ENCODE measurements at places on chromosomes 3 and 15.

- DNase-seq = peak; percentile 95
Measured at GRCh38 chr3:59766200-59766872, 716.5 kb upstream of the CFAP20DC start.

- no peak for DNase-seq
Measured at GRCh38 chr3:95612611-95613010, 1201.8 kb upstream of the EPHA6 start.

DNA sequence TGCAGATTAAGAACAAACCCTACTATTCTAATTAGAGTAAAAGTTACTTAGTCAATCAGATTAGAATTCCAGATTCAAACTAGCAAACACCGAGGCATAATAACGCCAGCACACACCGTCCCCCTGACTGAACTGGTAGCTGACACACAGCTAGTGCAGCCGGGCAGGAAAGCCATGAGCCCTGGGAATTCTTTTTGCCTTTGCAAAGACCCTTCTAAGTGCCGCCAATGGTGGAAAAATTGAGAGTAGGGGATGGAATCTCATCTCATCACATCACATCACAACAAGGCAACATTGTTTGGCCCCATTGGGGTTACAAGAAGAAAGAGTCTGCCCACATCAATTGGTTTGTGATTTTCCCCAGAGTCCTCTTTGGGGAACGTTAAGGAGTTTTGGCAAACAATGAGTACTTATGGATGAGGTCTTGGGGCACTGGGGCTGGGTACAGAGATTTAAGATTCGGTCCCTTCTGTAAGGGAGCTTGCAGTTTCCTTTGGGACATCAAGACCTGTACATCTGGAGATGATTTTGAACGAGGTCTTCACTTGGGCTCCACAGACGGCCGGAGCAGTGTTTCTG lies 120.4 kb upstream of the MEF2A start:
- DNase-seq = no peak

GRCh38 chr3:106820726-106821362 lies 556.4 kb upstream of the CCDC54 start:
- DNase-seq = no peak

GRCh38 chr15:51460796-51461195 lies 119.3 kb downstream of the GLDN start:
- DNase-seq = peak; percentile 29

DNA sequence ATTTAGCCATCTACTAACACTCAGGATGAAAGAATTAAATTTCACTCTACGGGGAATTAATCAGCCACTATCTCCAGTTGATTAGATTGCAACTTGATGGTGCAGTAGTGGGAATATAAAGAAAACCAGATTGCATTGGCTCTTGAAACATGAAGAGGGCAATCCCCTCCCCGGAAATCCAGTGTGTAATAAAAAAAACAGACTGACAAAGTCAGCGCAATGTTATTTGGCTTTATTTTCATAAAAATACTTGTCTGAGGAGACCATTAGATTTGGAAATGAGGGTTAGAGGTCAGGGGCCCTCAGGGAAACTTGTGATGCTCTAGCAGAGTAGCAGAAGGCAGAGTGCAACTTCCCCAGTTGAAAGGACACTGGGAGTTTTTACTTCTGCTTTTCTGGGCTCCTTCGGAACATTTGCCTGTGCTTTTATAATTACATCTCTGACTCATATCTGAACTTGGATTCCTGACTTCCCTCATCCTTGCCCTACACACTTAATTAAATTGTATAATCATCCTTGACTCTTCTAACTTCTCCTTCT lies 326.8 kb downstream of the TUSC7 start:
- peak; percentile 50 for DNase-seq

- DNase-seq = no peak
Measured at GRCh38 chr3:186534113-186534669, 10.0 kb downstream of the CRYGS start.

DNA sequence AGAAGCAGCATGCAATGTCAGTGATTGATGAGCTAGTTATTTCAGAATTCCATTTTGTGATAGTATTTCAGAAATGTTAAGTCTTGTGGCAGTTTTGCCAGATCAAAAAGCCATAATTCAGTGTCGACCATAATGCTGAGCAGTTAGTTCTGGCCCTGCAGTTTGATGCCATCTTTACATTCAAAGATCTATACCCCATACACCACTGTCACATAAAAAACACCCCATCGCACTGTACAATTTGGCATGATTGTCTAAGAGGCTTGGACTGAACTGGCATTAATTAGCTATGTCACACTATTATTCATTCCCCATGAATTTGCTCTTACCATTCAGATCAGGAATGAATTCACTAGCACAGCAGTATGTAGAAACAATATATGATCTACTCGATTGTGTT lies 127.7 kb upstream of the EPHA3 start:
- DNase-seq = no peak

GRCh38 chr3:30752970-30753369 lies 141.5 kb downstream of the GADL1 start:
- peak; percentile 59 for DNase-seq

DNA sequence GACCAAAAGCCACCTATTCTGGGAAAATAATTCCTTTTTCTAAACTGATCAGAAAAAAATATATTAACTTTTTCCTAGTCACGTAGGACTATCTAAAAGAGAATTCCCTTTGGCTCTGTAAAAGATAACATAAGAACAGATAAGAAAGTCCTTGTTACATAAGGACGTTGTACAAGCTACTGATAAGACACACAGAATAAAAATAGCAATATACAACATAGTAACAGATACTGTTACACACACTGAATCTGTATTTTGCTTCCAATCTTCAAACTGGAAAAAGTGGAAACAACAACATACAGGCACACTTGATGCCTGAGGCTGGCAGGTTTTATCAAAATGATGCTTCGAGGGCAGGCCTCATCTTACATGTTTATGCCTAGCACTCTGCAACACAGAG lies 59.8 kb downstream of the SNX4 start:
- DNase-seq = no peak

GRCh38 chr15:38695249-38696108 lies 130.9 kb upstream of the RASGRP1 start:
- no peak for DNase-seq

- no peak for DNase-seq
Measured at GRCh38 chr3:143896486-143896885, 48.2 kb upstream of the SLC9A9 start.

GRCh38 chr3:70849911-70850699 lies 537.7 kb upstream of the MDFIC2 start:
- peak; percentile 93 for DNase-seq

- DNase-seq = no peak
Measured at GRCh38 chr3:129560911-129561594, 18.1 kb downstream of the H1-8 start.

DNA sequence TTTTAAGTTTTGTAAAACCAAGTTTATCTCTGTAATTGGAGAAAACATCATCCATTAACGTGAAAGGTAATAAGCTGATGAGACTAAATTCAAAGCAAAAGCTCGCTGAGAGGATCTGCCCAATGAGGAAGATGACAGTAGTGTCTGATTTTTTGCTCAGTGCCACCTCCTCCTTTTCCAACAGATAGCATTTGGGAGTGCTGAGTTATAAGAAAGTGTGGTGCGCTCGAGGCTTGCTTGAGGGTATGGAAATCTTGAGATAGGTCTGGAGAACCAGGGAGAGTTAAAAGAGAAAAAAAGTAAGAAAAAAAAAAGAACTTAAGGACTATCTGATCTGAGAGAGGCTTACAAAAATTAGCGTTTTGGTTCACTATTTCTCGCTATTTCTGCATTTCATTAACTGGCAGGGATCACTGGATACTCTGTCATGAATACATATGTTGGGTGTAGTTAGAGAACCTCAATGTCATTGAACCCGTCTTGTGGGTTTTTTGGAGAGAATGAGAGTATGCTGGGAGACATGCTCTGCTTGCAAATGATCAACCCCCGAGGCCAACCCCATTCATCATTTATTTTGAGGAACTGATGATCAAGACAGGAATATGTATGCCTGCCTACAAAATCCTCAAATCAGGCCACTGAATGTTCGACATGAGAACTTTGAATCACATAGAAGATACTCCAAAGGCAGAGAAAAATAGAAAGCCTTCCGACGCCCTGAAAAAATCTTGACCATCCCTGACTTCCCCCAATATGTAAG lies 973 bp upstream of the USP13 start:
- DNase-seq = no peak

DNA sequence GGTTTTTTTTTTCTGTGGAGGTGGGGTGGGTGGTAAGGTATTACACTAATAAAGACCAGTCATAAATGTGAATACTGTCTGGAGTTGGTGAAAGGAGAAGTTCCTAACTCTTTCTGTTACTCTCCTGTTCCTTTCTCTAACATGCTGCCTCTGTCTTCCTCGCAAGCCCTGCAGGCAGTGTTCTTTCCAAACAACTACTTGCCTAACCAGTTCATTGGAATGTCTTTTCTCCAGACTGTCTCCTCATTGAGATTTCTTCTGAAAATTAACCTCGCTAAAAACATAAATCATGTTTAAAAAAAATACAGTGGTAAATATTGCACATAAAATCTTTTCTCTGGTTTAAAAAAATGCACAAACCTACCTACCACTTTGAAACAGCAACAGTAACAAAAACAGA lies 135.2 kb downstream of the TP63 start:
- DNase-seq = no peak

DNA sequence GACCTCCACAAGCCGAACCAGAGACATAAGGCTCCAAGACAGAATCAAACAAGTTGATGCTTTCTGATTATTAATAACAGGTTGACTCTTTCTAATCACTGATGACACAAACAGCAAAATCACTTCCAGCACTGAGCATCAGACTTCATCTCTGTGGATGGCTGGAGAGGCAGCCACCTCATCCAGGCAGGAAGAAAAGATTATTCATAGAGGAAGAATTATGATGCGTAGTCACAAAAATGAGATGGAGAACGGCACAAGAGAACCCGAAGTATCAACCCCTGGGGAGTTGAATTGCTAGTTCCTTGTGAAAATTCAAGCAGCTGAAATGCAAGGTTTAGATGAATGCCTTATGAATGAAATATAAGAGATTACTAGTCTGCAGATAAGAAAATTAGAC lies 49.9 kb upstream of the LMCD1 start:
- DNase-seq = peak; percentile 72

DNA sequence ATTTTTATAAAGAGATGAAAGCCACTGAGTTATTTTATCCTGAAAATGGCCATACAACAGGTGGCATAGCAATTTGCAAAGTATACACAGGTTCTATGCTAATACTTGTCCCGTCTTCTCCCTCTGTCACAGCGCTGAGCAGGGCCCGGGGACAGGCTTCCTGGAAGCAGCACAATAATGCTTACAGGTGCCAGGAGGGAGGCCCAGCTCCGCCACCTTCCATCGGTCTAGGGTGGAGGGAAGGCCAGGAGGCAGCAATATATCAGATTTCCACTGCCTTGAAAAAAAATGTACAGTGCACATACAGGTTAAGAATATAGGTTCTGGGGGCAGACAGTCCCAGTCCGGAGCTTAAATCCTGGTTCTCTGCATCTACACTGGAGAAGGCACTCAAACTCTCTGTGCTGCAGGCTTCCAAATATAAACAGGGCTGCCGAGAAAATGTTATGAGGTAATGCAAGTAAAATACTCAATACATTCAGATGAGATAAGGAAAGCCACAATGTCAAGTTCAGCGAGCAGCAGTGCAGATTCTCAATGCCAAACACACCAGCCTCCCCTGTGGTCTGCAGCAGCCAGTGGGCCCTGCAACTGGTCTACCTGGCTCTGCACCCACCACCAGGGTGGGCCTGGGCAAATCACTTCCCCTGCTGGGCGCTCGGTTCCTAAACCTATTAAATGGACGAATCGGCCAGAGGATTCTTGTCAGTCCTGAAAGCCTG lies 189.6 kb downstream of the XXYLT1 start:
- DNase-seq = no peak

DNA sequence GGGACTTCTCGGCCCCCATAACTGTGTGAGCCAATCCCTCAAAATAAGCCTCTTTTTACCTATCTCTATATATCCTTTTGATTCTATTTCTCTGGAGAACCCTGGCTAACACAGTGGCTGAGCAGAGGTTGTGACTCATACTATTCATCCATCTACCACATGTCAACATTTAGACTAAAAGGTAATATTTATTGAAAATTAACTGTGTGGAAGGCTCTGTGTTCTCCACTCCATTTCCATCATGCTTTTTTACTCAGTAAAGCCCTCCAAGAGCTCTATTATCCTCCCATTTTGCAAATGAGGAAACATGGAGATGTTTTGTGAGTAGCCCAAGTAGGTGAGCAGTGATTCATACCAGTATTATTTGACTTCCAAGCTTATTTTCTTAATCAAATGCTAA lies 217.9 kb upstream of the DCBLD2 start:
- DNase-seq = no peak

DNA sequence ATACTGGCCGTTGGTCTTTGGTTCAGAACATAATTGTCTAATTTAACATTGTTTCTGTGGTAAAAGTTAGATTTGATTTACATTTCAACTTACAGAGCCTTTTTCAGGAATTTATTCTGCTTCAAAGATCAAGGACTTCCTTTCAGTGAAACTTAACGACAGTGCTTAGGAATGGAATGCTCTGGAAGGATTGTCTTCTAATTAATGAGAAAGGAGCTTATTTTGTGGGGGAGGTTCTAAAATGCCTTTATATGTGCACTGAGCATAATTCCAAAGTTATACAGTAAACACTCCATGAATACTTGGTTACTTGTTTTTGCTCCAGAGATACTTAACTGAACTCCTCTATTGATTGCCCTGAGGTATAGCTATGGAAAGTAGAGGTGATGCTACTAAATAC lies 75.7 kb downstream of the CACNA1D start:
- DNase-seq = no peak

DNA sequence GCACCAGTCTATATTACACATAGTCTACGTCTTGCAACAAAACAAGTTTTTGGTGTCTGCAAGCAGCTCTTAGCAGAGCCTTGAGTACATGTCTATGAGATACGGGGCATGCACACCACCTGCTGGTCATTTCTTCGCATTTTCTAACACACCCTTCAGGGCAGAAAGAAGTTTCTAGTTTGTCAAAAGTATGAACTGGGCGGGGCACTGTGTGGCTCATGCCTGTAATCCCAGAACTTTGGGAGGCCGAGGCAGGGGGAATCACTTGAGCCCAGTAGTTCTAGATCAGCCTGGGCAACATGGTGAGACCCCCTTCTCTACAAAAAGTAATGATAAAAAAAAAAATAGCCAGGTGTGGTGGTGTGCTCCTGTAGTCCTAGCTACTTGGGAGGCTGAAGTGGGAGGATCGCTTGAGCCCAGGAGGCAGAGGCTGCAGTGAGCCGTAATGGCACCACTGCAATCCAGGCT lies 64.2 kb upstream of the ARL8B start:
- DNase-seq = peak; percentile 66

DNA sequence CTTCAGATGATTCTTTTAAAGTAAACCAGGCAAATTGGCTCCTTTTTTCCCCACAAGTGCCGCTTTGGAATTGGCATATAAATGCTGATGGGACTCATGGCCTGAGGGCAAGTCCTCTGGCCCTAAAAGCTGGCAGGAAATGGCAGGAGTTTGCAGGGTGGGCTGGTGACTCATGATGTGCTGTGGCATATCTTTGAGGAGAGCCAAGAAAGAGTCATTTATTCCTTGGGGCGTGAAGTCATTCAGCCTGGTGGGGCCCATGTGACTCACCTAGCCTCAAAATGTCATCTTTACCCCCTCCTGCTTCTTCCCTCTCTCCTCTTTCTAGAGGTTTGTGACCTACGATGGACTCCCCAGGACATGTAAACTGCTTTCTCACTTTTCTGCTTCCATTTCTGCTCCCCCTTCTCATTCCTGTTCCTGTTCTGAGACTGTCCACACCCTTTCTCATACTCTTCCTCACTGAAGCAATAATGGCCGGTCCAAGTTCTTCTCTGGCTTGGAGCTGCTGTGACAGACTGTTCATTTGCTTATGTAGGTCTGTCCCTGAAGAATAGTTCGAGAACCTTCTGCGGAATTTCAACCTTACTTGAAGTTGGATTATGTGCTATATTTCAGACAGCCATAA lies 326.1 kb downstream of the SATB1 start:
- no peak for DNase-seq

- DNase-seq = no peak
Measured at GRCh38 chr15:85155857-85156256, 174.2 kb downstream of the PDE8A start.

Data from fibroblast of skin of left quadriceps (primary cell).